SK-N-SH (cell line): ENCODE measurements at places on chromosomes 2 and 18.

- no peak for DNase-seq
Observed at GRCh38 chr2:23591111-23591510, 206.1 kb downstream of the KLHL29 start.

GRCh38 chr2:39304200-39304599, 60.4 kb upstream of the CDKL4 start:
- DNase-seq, result no peak

GRCh38 chr2:3628800-3629199, 29.2 kb upstream of the ALLC start:
- DNase-seq, result no peak

GRCh38 chr2:208207769-208208168, 17.9 kb upstream of the C2orf80 start:
- no peak for DNase-seq

DNA sequence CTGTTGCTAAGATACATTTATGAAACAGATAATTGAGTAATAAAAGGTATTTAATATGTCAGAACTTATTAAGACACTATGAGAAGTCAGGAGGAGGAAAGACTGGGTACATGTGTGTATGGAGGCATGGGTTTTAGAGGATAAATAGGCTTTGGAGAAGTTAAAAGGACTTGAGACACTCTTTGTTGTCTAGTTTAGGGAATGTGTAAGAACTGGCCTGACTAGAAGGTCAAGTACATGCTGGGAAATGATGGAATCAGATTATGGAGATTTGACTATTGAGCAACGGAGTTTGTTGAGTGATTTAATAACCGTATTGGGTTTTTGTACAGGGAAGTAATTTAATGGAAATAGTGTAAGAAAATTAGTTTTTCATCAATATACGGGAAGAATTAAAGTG, 28.2 kb upstream of the SPDYA start:
- DNase-seq, result no peak

- DNase-seq, result no peak
Observed at GRCh38 chr2:60104514-60105505, 448.6 kb downstream of the BCL11A start.

DNA sequence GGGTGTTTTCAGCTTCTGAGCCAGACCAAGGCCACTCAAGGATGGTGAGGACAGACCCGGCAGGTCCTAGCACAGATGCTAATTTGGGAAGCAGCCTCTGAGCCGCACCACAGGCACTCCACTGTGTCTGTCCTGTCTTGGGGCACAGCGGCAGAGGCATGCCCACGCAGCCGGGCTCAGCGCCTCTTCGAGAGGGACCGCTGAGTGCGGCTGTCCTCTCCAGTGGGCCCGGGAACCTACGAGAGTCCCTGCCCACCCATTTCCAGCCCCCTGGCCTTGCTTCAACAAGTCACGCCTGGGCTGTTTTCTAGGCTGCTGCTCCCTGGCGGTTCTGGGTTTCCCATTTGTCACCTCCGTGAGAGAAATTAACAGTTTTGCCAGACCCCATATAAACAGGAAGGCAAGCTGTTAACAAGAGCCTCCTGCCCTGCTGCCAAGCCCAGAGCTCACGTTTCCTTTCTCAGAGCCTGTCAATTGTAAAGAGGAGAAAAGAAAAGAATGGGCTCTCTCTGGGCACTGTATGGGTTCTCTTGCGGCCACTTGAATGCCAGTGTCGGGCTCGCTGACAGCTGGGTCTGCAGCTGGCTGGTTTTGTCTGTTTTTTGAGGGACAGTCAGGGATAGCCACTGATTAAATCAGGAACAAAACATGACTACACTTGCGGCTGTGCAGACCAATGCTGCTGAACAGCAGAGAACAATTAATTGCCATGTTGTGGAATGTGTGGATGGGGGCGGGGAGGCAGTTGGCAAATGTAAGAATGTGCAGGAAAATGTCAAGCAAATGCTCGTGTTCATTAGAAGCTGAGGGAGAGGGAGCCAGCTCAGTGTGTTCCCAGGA, 30.6 kb downstream of the TMEM17 start:
- peak; percentile 76 for DNase-seq

DNA sequence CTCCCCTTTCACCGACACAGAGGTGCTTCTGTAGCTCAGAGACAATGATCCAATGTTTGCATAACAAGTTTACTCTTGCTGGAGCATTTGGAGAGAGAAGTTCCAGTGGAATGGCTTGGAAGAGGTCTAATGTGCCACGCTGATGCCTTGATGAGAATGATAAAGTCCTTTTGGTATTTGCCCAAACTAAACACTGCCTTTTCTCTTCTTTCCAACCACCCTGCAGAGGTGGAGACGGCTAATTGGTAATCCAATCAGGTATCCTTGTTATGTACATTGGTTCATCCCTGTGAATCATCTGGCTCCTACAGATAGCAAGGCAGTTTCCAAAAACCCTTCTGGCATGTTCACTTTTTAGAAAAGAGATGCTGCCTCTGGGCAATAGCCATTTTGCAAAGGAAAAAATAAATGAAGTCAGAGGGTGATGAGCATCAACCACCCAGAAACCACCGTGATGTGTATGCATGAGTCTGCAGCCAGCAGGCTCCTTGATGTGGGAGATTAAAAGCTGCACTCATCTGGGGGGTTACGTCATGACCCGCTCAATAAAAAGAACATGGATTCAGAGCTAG, 40.6 kb downstream of the KIAA2012 start:
- DNase-seq, result no peak

DNA sequence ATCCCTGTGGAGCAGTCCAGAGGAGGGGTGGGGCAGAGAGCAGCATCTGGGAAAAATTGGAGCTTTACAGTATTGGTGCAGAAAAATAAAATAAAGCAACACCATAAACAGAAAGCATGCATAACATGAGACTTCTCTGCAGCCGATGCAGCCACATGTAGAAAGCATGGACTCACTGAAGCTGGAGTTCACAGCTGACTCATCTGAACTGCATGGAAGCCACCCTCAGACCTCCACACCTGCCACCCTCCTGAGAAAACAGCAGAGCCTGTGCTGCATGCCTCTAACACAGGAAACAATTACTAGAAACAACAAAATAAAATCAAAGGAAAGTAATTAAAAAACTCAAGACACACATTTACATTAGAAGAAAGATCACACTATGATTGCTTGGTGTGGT, 169.4 kb upstream of the ALKAL2 start:
- DNase-seq, result no peak

DNA sequence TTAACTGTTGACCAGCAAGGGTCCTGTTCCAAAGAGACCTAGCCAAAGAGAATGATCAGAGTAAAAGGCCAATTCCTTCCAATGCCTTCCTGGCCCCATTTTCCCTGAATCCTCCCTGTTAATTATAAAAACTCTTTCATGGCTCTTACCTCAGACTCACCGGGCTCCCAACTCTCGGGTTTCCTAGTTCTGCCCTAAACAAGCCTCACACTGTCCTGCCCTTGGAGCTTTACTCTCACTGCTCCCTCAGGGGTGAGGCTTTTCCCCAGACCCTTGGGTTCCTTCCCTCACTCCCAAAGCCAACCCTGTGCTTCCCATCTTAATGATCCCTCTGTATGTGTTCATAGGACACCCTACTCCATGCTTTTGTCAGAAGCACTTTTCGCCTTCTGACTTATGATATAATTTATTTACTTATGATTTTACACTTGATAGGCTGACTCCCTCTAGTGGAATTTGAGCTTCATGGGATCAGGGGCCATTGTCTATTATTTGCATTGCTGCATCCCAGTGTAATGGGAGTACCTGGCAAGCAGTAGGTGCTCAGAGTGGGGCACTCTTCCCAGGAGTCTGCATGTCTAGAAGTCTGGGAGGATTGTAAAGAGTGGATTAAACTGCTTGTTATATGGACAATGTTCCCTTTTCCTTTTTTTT, 29.9 kb upstream of the ZNG1B start:
- DNase-seq, result no peak

DNA sequence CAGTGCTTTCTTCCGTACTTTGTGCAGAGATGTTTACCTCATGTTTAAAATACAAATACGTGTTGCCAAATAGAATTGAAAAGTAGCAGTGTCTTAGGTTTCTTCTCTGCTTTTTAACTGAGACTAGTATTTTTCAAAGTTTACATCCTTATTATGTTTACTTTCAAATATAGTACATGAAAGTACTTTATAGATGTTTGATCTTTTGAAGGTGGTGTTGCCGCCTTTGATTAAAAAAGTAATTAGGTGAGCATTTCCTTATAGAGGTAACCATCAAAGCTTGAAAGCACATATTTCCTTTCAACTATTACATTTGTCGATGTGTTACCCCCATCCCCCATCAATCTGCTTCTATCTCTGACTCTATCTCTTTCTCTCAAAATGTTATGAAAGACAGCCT, 87.0 kb downstream of the CERS6 start:
- no peak for DNase-seq

DNA sequence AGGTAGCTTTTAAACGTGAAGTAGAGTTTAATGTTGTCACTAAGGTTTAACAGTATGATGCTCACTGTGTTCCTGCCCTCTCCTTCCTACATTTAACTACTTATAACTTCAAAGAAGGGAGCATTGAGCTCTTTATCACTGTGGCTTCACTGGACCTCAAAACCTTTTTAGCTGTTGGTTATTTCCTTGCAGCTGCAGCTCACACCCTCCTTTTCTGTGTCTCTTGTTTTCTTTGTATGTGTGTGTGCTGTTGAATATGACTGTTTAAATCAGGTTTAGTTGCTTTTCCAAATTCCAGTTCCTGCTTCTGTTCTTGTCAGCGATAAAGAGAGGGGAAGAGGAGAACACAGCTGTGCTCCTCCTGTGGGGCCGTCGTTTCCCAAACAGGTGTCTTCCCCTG, 208.0 kb downstream of the PTPRM start:
- no peak for DNase-seq

DNA sequence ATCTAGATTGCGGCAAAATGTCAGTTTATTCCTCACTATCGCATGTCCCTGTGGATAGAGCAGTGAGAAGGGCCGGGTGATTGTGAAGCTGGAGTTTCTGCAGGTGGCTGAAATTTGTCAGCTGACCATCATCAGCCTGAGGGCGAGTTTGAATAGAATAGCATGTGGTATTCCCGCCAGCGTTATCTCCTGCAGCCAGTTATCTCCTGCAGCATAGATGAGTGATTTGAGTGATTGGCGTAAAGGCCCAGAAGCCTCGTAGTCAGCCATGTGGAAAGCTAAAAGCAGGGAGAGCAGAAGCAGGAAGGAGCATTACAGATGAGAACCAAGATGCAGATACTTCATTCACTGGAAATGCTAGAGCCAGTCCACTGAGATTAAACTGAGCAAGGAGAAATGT, 65.5 kb downstream of the CABLES1 start:
- peak; percentile 80 for DNase-seq

GRCh38 chr2:132754392-132754791, 84.4 kb upstream of the LYPD1 start:
- DNase-seq, result no peak

DNA sequence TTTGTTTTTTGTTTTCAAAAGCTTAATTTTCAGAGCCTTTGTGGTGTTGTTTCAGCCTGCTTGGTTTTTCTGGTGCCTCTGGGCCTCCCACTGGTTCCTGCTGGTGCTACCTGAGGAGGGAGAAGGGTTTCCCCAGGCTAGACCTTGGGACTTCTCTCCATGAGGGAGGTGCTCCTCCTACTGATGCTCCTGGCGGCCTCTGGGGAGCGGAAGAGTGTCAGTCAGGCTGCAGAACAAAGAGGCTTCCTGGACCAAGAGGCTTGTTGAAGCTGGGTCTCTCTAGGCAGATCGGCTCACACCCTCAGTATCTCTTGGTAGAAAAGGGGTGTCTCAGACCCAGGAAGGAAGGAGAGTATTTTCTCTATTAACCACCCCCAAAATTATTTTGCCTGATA, 32.2 kb downstream of the RFX8 start:
- DNase-seq, result no peak

DNA sequence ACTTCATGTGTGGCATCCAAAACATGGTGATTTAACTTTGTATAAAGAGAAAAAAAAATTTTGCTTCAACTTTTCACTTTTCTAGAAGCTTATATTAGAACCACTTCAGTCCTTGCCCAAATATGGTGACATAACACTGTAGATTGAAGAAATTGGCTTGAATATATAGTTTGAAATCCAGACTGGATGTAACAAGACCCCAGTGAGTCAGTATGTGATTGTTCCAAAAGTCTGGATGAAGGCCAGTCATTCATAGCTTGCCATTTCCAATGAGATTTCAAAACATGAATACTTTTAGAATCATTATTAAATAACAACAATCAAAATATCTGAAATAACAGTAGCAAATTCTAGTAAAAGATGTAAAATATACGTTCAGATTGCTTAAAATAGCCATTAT, 104.8 kb upstream of the FN1 start:
- no peak for DNase-seq

GRCh38 chr2:172957734-172958133, 117.9 kb upstream of the MAP3K20 start:
- no peak for DNase-seq

- no peak for DNase-seq
Observed at GRCh38 chr18:78929516-78929915, 50.1 kb upstream of the SALL3 start.

GRCh38 chr18:6013171-6013810, 118.0 kb upstream of the TMEM200C start:
- no peak for DNase-seq

- no peak for DNase-seq
Observed at GRCh38 chr2:3025261-3025660, 352.4 kb downstream of the EIPR1 start.

DNA sequence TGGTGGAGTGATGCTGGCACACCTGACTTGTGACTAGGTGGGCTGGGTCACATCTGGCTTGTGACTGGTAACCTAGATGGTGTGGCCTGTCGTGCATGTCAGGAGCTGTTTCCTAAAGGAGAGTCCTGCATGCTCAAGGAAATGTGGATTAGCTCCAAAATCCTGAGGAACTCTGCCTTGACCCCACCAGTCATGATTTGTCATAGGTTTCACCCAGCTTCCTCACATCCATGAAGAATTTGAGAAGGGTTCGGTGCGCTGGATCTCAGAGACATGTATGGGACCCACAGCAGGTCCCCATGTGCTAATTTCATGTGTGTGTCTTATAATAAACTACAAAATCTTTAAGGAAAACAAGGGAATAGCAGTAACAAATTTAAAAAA, 107.2 kb downstream of the COL6A3 start:
- no peak for DNase-seq

- no peak for DNase-seq
Observed at GRCh38 chr2:26450031-26450635, 27.8 kb downstream of the OTOF start.

GRCh38 chr18:60191926-60192325, 180.6 kb downstream of the MC4R start:
- no peak for DNase-seq

GRCh38 chr18:75291460-75291859, 80.9 kb downstream of the TSHZ1 start:
- no peak for DNase-seq

GRCh38 chr2:3272761-3273160, 104.9 kb downstream of the EIPR1 start:
- no peak for DNase-seq

- DNase-seq, result no peak
Observed at GRCh38 chr2:98242003-98242402, 104.3 kb upstream of the CNGA3 start.

GRCh38 chr2:60821587-60822302, 59.6 kb upstream of the REL start:
- no peak for DNase-seq
